ENCODE measurements at places on chromosomes 1 and 21.

- no peak for DNase-seq
Measured at GRCh38 chr1:40986328-40986783, 6.9 kb downstream of the CTPS1 start.

DNA sequence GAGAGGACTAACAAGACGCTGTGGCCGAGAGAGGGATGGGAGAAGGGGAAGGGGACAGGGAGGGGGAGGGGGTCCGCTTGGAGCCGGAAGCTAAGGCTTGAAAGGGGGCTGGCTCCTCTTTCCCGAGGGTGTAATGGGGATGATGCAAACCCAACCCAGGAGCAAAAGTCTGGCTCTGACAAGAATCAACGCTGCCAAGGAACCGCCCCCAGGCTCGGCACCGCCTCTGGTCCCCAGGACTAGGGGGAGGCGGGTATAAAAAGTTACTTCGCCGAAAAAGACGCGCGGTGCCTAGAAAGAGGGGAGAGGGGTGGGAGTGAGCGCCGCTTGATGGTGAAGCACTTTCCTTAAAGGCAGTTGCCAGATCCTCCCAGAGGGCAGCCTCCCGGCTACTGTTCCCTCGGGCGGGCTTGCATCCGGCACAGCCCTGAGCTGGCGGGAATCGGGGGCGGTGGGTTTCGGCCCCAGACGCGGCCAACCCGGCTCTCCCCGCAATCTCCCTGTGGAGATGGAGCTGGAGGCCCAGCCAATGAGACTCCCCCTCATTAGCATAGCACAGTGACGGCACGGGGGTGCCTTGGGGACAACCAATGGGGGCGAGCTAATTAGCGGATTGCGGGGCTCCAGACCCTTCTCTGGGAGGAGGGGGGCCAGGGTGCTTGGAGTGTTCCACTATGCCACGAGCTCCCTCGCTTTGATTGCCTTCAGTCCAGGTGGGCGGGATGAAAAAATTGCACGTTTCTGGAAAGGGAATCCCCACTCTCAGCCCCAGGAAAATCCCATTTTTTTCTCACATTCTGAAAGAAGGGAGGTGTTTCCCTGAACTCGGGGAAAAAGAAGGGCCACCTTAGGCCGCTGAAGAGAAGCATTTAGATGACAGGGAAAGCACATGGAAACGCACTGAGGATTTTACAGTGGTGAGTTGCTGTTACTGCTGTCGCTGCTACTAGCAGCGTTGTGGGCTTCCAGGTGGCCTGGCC is at the start of gene KCNT2:
Gene KCNT2 (minus strand): TSS at position 51 of the 980 bp plus-strand sequence. CDS start 131 bp downstream, outside the sequence.
- peak; percentile 46 for DNase-seq

DNA sequence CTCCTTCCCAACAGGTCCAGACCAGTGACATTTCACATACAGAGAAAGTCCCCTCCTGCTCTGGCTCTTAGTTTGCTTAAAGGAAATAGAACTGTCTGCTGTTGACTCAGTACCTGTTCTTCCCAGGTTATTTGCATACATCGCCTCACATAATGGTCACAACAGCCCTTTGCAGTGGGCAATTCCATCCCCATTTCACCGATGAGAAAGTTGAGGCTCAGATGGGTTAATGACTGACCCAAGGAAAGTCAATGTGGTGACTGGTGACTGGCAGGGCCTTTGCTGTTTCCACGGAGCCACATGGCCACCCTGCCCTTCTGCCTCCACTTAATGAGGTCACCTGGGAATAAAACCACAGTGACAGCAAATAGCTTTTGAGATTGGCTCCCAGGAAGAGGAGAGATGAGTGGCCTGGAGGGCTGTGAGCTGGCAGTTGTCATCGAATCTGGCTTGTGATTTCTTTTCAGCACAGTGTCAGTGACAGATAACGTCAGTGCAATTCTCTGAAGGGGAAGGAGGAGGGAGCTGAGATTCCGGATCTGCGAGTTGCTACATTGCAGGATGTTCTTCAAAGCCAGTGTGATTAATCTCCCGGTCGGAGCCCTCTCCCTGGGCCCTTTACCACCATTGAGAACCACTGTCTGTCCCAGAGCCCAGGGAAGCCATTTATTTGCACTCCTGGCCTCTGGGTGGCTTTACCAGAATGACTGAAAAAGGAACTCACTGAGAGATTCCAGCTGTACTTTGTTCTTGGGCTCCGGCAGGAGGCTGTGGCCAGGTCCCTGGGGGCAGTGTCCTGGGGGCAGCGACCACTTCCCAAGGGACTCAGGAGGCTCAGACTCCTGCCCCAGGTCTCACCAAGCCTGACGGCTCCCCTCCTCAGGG is 117.2 kb downstream of the CNIH3 start:
- DNase-seq = peak; percentile 56

DNA sequence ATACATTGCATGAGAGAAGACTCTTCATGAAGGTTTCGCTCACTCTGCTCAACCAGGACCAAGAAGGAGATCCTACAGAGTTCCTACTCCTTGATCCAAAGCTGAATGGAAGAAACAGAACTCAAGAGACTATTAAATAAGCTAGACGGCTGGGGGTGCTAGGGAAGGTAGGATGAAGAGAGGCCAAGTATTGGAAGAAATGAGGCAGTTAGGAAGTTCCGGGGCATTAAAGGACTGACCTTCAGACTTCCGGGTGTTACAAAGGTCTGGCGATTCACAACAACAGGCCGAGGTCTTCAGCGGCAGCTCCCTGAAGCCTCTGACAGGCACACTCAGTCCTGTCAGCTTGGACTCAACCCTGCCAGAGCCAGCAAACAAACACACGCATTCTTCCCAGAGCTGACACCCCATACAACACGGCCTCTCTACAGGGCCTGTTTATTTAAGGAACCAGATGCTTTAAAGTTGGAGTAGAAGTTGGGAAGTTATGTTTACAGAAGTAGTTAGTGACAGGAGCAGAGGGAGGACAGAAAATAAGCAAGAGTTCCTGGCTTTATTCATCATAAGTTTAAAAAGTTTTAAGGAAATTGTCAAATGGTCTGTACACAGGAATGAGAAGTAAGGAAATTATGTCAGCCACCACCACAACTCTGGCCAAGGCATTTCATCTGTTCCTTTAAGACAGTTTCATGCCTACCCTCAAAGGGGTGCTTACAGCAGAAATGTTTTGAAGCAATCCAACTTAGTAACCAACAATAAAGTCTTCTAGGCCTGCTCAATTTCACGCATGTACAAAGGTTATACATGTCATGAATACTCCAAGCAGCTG is 4.7 kb downstream of the SORT1 start:
- DNase-seq = peak; percentile 15

DNA sequence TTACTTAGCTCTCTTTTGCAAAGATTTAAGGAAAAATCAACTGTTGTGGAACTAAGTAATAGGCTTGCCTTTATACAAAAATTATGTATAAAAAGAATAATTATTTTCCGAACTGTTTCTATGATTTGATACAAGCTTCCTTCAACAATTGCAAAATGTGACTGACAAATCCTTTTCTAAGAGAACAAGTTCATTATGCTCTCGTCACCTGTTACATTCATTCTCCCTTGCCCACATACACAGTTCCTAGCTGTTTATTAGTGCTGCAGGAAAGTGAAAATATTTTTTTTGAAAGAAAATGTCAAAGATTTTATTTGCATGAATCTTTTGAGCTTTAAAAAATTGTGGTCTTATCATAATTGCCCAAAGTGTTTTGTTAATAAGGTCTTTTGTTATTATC is 466.2 kb downstream of the USP25 start:
- no peak for DNase-seq

DNA sequence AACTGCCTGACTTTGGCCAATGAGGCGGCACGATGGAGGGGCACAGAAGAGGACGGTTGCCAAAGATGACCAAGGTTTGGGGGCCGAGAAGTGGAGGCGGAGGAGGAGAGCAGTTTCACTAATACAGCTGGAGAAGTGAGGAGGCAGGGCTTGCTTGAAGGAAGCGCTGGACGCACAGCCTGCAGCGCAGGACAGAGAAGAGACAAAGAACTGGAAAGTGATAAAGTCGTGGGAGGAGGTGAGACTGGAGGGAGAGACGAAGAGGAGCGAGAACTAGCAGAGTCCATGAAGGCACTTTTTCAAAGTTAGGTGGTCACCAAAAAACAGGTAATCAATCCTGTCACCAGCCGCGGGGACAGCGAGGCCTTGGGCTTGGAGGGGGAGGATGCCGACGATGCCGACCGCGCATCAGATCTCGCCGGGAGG is 771 bp downstream of the PACC1 start:
- peak; percentile 75 for DNase-seq

- no peak for DNase-seq
Measured at GRCh38 chr1:48602349-48602748, 130.3 kb upstream of the SPATA6 start.

DNA sequence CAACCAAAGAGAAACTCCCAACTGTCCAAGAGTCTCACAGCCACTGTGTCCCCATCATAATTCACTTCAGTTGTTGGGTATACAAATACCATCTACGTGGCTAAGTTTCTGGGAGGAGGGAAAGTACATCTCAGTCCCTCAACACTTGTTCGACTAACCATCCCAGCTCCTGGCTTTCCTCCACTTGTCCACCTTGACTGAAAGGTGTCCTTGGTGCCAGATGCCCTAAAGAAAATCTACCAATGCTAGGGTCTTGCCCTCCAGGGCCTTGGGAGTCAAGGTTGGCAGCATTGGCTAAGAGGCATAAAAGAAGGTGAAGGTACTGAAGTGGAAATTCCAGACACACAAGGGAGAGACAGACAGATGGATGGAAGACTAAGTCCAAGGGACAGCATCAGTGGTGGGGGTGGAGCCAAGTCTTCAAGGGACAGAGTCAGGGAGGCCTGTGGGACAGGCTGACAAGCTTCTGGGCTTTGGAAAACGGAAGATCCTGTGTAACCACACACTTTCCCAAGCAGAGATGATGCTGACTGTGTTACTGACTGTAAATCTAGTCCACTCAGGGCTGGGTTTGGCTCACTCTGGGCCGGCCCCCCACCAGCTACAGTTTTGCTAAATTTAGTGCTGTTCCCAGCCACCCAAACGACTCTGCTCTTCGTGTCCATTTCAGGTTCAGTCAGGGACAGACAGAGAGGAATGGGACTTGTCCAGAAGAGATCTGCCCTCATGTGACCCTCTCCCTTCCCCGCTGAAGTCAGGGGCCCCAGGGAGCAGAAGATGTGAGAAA is 60.1 kb downstream of the CD34 start:
- DNase-seq = no peak

DNA sequence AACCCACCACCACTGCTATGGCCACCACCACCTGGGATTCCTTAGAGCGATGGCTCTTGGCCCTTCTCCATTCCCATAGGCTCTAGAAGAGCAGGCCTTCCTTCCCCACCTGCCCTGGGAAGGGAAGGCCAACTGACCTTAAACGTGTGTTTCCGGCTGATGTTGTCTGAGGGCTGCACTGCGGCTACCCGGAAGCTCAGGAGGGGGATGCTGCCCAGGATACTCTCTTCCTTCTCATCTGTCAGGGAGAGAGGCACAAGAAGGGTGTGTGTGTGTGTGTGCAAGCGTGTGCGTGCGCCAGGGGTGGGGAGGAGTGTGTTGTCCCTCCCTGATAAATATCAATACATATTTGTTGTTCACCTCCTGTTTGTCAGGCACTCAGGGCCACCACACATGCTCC is 51.0 kb upstream of the GOLT1A start:
- no peak for DNase-seq

DNA sequence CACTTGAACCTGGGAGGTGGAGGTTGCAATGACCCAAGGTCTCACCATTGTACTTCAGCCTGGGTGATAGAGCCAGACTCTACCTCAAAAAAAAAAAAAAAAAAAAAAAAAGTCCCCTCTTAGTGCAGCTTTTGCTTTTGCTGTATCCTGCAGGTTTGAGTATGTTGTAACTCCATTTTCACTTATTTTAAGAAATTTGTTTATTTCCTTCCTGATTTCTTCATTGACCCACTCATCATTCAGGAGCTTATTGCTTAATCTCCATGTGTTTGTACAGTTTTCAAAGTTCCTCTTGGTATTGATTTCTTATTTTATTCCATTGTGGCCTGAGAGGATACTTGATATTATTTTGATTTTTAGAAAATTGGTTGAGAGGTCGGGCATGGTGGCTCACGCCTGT is 50.9 kb upstream of the AK4 start:
- DNase-seq = no peak

- no peak for DNase-seq
Measured at GRCh38 chr21:45401916-45402900, 2.8 kb upstream of the COL18A1 start.

DNA sequence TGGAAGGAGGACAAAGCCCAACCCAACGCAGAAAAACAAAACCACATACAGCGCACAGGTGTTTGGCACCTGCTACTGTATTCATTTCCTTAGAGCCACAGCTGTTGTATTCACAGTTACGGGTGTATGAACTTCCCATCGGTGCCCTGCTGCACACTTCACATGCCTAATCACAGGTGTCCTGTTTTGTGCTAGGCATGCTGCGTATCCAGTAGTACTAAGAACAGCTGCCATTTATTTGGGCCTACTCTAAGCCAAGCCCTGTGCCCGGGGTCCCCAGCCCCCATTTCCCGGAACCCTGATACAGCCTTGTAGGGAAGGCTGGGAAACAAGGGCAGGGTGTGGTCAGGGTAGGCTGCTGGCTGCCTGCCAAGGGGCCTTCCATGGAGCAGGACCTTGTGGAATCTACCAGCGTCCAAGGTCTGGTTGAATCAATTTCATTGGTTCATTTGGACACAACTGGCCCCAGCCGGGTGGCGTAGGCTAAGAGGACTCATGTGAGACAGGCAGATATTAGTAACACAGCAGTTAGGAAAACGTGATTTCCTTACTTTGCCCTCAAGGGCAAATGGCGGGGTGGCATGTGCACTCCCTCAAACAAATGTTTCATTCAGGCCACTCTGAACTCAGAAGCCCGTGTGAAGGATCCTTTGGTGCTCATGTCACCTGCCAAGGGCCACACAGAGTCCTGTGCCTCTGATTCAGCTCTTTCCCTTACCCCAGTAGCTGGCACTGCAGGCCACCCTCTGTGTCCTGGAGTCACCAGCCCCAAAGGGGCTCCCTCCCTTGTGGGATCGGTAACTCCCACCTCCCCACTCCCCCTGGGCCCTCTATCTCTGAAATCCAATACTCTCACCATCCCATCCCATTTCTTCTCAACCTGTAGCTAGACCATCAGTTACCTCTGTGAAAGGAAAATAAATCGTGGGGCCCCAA is 986 bp upstream of the RNF186 start:
- DNase-seq = no peak

DNA sequence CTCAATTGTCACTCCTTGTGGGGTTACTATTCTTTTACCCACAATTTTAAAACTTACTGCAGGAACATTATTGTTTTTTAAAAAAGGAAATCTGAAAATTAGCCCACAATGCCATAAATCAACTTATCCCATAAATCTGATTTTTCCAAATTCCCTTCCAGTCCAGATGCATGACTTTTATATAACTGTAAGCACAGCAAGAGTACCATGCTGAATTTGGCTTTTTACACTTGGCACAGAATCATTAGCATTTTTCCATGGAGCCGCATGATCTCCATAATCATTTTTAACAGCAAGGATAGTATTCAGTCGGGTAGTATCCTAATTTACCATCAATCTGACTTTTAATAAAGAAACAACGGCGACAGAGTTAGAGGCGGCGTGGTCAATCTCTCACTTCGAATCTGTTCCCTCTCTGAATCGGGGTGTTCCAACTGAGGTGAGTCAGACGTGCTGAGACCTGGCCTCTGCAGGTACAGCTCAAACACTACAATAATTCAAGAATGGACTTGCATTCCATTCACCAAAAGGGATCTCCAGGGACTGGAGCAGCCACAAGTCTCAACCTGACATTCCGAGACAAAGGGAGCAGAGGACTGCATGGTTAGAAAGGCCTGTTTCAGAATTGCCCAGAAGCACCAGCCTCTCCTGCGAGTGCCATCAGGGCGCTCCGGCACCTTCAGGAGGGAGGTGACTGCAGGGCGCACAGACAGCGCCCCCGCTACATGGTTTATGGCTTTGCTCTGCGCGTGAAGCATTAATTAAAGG is 48.9 kb downstream of the SLC66A1 start:
- no peak for DNase-seq

GRCh38 chr1:8352886-8353785 is 35.2 kb downstream of the SLC45A1 start:
- DNase-seq = no peak

Measured in GM03348 (cell line).